ENCODE measurements at places on chromosomes 1 and 21. TPM values are rescaled to one million over a fixed set of nuclear protein-coding genes. Genes with fewer than 3 reads are reported as not detected.

DNA sequence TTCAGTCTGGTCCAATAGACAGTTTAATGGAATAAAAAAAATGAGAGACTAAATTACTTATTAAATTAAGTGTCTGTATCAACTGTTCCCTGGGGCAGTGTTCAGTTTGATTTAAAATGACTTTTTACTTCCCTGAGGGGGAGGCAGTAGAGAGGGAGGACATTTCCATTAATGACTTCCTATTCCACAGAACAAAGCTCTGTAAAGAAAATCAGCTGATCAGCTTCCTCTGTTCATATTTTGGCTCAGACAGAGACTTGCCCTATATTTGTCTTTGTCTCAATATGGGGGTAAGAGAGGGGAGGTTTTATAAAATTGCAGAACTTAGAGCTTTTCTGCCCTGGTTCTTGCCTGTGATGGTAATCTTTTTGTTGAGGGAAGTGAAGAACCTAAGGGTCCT, 8.4 kb downstream of the CFAP126 start:
- no peak for DNase-seq

- DNase-seq: no peak
These were observed 127.2 kb downstream of the ZSCAN20 start for GRCh38 chr1:33599516-33600115.

DNA sequence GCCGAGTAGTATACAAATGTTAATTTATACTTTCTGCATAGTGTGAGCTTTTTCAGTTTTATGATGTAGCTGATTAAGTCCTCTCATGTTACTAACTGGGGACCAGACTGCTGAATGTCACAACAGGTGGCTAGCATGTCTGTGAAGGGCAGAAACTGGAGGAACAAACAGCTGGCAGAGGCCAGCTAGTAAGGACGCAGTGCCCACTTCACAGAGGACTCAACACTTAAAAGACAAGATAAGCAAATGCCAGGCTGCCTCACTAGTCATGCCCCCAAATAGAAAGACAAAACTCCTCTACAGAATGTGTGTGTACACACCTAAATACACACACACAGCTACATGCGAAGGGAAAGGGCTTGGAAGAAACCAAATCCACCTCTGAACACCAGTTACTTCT, 73.8 kb upstream of the ZNF678 start:
- no peak for DNase-seq

- peak; percentile 75 for DNase-seq
These were observed 54.8 kb downstream of the EIF4G3 start for GRCh38 chr1:21121764-21122471.

GRCh38 chr1:12150456-12151200, 16.2 kb upstream of the TNFRSF1B start:
- DNase-seq: no peak

GRCh38 chr1:29282924-29283803, 46.8 kb downstream of the PTPRU start:
- DNase-seq: peak; percentile 40

GRCh38 chr1:242689378-242689777, 164.9 kb upstream of the PLD5 start:
- no peak for DNase-seq

DNA sequence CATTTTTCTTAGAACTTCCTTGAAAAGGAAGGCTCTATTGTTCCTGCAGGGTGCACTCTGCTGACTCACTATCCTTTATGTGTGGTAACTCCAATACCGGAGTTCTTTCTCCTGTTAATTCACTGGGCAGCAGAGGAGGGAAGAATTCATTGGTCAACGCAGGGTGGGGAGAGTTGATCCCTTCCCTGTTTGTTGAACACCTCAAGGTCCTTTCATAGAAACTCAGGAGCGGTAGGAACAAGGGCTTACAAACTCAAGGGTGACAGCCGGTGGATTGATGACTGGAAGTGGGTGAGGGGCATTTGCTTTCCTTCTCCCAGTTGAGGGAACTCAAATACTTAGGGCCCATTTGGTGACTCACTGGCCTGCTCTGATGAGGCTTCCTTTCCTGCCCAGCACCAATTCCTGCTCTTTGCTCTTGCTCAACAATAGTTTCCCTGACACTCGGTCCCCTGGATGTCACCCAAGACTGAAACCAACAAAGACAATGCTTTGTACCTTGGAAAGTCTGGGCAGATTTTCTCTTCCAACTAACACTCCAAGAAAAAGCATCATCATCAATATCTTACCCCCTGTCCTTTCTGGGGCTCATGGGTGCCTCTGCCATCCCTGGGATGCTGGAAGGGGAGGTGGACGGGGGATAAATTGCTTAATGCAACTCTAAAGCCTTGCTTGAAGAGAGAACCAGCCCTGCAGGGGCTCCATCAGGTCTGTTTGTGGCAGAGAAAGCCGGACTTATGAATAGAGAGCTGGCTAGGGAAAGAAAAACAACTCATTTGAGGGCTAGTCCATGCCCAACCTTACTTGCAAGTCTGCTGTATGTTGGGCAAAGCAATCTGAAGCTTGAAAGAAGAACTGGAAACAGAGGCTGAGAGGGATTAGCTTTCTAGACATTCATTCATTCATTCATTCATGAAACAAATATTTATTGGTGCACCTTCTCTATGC, 9.3 kb downstream of the SLC26A9 start:
- peak; percentile 56 for DNase-seq

The CFAP57 gene
- total RNA-seq: 0.28 TPM

The RNU1-3 gene
- total RNA-seq: under 0.01 TPM

DNA sequence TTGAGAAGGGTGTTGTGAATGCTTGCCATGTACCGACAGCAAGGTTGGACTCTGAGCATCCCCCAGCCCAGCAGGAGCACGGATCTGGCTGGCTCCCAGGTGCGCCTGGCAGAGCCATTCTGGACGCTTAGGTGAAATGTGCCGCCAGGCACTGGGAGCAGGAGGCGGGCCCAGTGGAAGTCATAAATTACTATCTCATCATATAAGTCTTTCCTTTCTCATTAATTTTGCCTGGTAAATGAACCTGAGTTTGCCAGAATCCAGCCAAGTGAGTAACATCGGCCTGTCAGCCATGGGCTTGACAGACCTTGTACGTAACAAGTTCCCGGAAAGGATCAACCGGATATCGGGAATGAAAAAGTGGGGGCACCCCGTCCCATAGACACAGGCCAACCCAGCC, 179.5 kb upstream of the ARHGEF16 start:
- no peak for DNase-seq

DNA sequence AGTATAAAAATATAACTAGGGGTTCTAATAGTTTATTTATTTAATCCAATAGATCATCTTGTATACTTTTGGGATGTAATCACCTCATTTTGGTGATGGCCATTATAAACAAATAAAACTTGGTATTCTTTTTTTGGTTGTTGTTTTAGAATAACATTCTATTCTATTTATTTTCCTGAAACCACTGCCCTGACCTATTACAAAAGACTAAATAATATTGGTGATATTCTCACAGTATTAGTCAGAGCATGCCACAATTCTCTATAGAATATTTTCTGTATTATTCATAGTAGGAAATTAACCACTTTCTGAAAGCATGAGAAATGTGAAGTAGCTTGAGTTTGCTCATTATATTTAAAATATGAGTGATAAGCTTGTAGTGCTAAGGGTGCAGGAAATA, 54.1 kb upstream of the LRRC7 start:
- peak; percentile 28 for DNase-seq

The ADGRL4 gene
- 3.2 TPM for total RNA-seq

The IRF6 gene
- 2.9 TPM for total RNA-seq

- no peak for DNase-seq
These were observed 861.1 kb upstream of the ADAMTS5 start for GRCh38 chr21:27827972-27828371.

- DNase-seq: no peak
These were observed 139.5 kb downstream of the RGS7 start for GRCh38 chr1:241217516-241217915.

DNA sequence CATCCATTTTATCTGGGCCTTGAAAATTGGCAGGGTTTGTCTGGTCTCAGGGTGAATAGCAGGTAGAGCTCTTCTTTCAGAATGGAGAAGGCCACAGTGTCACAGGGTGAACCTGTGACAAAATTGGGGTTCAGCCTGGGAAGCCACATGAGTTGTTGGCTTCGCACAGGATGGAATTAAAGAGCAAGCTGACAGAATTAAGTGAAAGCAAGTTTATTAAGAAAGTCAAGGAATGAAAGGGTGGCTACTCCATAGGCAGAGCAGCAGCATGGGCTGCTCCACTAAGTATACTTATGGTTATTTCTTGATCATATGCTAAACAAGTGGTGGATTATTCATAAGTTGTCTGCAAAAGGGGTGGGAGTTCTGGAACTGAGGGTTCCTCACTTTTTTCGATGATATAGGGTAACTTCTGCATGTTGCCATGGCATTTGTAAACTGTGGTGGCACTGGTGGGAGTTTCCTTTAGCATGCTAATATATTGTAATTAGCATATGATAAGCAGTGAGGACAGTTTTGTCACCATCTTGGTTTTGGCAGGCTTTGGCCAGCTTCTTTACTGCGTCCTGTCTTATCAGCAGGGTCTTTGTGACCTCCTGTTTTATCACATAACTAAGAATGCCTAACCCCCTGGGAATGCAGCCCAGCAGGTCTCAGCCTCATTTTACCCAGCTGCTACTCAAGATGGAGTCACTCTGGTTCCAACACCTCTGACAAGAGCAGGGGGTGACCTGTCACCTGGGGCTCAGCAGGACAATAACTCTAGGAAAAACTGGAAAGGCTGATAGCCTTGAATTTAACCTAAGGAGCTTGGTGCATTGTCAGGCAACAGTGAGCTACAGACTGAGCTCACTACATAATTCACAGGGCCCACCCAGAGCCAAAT, 5.1 kb downstream of the IFNAR2 start:
- no peak for DNase-seq

The SPRR2F gene
- not detected for total RNA-seq

DNA sequence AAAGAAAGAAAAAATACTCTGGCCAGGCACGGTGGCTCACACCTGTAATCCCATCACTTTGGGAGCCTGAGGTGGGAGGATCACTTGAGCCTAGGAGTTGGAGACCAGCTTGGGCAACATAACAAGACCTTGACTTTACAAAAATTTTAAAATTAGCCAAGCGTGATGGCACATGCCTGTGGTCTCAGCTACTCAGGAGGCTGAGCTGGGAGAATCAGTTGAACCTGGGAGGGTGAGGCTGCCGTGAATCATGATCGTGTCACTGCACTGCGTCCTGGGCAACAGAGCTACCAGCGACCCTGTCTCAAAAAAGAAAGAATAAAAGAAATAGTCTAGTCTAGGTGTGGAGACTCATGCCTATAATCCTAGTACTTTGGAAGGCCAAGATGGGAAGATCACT, 22.3 kb downstream of the RRP1B start:
- DNase-seq: no peak

GRCh38 chr1:171434717-171435346, 50.5 kb upstream of the PRRC2C start:
- peak; percentile 84 for DNase-seq

The NDUFS5 gene
- total RNA-seq: 1,415 TPM

The KRTAP12-2 gene
- not detected for total RNA-seq

The PROX1 gene
- 0.28 TPM for total RNA-seq

DNA sequence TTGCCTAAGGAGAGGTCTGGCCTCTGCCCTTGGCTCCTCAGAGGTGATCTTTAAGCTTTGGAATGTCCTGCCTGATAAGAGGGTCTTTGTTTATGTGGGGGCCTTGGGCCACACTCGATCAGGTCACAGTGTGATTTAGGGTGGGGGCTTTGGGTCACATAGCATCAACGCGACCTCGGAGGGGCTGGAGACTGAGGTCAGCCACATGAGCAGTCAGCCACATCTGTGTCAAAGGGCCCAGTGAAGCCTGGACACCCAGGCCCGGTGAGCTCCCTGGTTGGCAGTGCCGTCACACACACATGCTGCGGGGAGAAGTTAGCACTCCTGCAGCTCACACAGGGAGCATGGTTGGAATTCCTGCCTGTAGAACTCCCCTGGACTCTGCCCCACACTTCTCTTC, 345.0 kb downstream of the NPHP4 start:
- no peak for DNase-seq

DNA sequence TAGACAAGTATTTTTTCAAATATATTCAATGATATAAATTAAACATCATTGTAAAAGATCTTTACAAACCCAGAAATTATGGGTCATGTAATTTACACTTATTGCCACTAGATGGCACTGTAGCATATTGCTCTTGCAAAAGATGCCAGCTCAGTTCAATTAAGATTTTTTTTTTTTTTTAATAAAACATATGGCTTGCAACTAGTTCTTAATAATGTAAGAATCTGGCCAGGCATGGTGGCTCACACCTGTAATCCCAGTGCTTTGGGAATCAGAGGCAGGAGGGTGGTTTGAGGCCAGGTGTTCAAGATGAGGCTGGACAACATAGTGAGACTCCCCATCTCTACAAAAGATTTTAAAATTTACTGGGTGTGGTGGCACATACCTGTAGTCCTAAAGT, 49.4 kb upstream of the DESI2 start:
- DNase-seq: peak; percentile 58

The RBM11 gene
- 0.18 TPM for total RNA-seq

GRCh38 chr1:224087286-224087794, 26.6 kb upstream of the FBXO28 start:
- DNase-seq: no peak

The SNX7 gene
- 24.4 TPM for total RNA-seq

DNA sequence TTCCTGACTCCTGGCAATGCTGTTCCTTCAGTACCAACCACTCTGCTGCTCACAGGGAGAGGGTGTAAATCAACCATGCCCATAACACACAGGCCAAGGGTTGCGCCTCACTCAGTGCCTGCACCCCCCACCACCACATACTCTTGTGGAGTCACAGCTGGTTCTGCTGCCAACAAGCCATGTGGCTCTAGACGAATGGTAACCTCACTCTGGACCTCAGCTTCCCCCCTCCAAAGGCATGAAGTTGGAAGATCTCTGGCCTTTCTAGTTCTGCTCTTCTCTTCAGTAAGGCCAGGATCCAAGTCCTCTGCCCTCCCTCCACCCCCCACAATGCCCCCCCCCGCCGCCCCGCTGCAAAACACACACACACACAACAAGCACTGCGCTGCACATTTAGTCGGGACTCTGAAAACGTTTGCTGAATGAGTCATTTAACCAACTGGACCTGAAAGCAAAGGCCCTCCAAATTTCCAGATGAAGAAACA, 1.7 kb upstream of the GLIS1 start:
- DNase-seq: peak; percentile 87

DNA sequence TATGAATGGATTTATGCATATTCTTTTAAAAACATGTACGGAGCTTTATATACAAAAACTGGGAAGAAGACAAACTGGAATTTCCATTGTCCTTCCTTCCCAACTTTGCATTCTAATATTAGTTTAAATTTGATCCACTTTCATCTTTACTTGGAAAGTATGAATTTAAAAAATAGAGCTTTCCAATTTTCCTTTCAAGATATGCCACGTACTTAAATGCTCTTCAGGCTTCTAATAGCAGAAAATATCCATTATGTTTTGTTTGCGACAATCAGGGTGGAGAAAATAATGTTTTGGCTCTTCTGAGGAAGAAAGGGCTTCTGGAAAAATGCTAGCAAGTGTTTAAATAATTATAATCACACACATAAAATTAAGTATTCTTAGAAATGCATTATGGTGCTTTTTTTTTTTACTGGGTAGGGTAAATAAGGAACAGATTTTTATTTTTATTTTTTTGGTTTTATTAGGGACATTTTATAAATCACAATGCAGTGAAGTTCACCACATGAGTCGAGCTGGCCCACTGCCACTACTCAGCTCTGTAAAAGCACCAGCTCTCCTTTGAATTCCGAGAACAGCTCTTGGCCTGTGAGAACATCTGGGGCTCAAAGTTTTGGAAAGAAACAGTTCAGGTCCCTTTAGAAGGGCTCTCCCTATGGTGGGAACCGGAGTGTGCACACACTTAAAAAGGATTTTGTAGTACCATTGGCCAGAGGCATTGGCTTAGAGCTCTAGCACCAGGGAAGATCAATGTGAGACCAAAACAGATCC, 287.4 kb upstream of the LYPLAL1 start:
- DNase-seq: peak; percentile 47
